GM13977 (cell line): ENCODE measurements at places on chromosomes 16 and 17.

DNA sequence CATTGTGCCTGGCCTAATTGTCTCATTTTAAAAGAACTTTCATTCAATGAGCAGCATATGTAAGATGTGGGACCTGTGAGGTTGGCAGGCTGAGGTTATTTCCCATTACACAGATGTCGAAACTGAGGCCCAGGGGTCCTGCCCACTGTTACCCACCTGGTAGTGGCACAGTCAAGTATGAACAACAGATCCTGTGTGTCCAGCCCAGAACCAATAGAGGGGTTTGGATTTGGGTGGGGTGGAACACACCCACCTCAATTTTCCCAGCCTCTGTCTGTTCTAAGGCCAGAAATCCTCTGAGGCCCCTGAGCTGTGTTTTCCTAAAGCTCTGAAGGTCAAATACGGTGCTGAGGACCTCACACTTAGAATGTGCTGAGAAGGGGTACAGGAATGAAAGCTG lies 179.5 kb downstream of the XYLT1 start:
- no peak for DNase-seq

DNA sequence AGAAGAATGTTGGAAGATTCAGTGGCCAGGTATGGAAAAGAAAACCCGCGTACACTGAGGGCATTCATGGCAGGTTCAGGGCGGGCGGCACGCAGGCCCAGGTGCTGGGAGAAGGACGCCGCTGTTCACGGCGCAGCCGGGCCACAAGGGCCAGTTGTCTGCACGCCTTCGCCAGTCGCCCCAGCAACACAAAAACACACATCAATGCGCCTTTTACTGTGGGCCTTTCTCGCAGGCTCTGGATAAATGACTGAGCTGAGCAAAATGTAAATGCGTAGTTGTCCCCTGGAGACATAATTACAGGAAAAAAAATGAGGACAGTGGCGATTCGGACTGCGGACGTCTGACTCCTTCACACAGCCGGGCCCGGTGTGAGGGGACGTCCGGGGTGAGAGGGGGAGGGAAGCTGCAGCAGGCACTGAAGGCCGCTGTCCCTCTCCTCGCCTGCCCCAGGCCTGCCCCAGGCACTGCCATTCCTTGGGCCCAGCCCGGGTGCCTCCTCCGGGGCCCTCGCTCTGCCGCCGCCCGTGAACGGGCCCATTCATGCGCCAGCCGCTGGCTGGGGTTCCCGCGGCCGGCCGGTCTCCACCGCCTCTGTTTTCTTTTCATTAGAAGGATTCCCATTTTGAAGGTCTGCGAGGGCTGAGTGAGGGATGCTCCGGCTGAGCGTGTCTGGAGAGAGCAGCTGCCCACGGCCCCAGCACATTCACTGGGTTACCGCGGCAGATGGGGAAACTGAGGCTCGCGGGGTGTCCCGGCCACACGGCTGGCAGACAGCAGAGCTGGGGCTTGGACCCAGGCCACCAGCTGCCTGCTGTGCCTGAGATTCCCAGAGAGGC lies 6.5 kb upstream of the ZNF469 start:
- no peak for DNase-seq

- DNase-seq = no peak
These were observed 54.2 kb upstream of the IL34 start for GRCh38 chr16:70592106-70592571.

GRCh38 chr17:28521311-28522085 lies 15.3 kb downstream of the FOXN1 start:
- no peak for DNase-seq

DNA sequence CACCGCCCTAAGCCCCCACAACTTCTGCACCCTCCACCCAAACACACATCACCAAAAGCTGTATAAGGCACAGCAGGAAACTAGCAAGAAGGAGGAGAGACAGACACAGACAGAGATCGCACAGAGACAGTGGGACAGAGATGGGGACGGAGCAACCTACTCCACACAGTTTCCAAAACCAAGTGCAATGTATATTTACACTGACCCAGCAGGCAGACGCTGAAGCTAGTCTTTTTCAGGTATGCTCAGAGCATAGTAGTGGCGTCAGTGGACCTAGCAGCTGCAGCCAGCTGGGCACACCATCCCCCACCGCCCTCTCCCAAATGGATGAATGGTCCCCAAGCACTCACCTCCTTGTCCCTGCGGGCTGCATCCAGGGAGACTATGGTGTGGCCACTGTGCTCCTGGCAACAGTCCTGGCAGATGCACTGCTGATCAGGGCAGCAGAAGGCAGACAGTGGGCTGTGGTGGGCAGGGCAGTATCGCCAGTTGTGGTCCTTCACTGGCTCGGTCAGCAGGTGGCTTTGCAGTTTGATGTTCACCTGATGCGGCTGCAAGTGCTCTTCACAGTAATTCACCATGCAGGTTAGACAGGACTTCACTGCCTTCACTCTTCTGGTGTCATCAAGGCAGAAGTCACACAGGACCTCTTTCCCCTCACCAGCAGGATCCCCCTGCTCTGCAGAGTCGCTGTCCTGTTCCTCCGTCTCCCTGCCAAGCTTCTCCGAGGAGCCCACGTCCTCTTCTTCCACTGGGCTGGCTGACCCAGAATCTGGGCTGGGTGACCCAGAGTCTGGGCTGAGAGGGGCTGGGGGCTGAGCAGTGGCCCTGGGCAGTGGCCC lies 31.5 kb upstream of the FBXW10B start:
- no peak for DNase-seq

DNA sequence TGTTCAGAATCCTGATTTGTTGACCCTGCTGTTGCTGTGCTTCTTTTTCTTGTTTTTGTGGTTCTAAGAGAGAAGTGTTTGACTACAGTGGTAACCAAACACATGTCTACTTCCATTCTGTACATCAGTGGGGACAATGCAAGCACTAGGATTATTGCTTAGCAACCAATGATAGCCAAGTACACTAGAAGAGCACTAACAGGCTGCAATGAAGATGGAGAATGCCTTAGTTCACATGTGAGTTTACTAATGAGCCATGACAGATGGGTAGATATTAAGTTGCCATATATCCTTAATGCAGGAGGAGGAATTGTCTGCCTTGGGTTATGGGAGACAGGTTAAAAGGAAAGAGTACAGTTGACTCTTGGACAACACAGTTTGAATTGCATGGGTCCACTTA lies 8.3 kb downstream of the EFCAB5 start:
- no peak for DNase-seq

- DNase-seq = no peak
These were observed 49.3 kb downstream of the ZNF652 start for GRCh38 chr17:49312722-49313121.

DNA sequence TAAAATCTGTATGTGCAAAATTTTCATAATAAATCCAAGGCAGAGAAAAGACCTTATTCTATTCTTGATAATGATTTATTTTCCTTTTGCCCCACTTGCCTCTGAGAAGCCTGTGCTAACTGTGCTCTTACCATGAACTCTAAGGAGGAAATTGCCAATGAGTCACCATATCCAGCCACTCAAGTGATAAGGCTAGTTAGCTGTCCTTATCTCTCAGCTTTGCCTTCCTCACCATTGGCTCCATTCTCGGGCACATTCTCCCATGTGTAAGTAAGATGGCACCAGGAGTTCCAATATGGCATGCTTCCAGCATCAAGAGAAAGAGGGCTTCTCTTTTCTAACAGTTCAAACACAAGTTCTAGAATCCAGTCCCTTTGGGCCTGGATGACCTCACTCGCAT lies 142.4 kb downstream of the TOX3 start:
- DNase-seq = no peak

DNA sequence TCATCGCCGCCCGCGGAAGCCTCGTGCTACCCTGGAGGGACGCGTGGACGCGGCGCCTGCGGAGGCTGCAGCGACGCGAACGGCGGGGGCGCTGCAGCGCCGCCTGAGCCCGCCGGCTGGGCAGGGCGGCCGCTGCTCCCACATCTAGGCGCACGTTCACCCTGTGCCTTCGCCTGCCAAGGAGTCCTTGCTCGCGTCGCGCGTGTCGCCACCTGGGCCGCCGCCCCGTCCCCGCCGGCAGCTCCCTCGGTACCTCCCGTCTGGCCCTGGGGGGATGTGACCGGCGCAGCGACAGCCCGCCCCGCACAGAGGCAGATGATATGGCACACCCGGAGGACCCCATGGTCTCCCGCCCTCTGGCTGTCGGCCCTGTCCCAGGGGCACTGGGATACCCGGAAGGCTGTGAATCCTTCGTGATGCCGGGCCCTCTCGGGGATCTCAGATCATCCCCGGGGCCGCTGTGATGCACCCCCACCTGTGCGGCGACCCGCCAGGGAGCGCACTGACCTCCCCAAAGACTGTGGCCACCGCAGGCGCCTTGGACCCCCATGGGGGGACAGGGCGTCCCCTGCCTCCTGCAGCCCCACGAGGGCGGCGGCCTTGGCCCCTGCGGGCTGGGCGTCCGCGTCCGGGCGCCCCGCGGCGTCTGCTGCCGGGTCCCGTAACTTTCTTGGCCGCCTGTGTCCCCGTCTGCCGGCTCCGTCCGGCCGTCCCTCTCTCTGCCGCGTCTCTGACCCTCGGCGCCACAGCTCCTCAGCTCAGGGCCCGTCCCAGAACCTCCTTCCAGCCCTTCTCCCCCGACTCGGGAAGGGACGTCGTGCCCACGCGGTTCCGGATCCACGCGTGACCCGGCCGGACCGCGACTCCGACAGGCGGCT lies 689 bp upstream of the TBC1D24 start:
- DNase-seq = peak; percentile 87

DNA sequence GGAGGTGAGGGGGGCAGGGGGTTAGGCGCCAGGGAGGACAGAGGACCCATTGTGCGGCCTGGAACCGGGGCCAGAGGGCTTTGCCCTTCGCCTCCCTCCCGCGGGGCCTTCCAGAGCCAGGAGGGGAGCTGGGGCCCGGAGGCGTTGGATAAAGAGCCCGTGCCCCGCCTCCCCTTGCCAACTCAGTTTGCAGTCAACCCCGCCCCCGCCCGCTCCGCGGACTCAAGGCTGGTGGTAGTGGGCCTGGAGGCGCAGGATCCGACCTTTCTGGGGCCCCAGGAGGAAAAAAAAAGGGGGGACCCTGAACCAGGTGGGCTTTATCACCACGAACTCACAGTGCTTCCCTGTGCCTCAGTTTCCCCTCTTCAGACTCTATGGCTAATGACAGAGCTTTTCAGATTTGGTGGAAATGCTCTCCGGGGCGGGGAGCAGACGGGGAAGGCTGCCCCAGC lies 2.0 kb upstream of the SPHK1 start:
- no peak for DNase-seq

DNA sequence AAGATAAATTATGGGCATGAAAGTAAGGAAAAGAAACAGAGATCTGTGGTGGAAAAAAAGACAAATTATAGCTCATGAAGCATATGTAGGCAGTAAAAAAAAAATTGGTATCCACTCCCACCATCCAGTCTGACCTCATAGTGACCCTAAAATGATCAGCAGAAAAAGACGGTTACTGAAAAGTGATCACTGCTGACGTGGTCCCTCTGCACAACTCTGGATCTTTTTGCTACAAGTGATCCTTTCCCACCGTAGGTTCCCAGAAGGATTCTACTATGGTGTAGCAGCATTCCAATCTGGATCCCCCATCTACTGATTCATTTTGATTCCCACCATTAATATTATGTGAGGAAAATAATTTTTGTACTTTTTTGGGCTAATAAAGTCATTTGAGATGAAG lies 10.9 kb upstream of the CHST6 start:
- no peak for DNase-seq

DNA sequence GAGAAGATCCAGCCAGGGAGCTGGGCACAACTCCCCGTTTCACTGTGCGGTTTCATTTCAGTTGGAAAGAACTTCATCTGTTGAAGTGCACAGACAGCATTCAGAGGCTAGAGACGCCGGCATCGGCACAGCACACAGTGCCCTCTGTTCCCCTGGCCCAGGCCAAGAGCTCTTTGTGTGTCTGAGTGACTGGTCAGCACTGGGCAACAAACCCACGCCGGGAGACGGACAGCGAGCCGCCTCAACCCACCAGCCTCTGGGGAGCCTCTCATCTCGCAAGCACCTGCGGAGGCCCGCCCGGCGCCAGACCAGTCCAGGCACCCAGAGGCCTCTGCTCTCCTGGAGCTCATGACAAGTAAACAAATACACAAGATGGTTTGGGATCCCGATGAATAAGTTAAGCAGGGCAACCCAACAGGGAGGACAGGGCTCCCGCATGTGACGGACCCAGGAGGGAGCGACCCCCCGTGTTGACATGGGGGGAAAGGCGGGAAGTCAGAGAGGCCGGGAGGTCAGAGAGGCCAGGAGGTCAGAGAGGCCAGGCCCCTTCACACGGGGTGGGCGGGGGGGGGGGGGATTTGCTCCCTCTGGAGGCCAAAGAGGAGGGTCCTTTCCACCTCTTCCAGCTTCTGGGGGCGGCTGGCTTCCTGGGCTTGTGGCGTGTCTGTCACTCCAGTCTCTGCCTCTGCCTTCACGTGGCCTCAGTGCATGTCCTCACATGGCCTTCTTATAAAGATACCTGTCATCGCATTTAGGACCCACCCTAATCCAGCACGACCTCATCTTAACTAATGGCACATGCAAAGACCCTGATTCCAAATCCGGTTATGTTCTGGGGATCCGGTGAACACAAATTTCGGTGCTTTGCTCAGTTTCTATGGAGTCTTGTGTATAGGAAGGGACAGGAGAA lies 25.8 kb upstream of the KLHDC4 start:
- DNase-seq = no peak

DNA sequence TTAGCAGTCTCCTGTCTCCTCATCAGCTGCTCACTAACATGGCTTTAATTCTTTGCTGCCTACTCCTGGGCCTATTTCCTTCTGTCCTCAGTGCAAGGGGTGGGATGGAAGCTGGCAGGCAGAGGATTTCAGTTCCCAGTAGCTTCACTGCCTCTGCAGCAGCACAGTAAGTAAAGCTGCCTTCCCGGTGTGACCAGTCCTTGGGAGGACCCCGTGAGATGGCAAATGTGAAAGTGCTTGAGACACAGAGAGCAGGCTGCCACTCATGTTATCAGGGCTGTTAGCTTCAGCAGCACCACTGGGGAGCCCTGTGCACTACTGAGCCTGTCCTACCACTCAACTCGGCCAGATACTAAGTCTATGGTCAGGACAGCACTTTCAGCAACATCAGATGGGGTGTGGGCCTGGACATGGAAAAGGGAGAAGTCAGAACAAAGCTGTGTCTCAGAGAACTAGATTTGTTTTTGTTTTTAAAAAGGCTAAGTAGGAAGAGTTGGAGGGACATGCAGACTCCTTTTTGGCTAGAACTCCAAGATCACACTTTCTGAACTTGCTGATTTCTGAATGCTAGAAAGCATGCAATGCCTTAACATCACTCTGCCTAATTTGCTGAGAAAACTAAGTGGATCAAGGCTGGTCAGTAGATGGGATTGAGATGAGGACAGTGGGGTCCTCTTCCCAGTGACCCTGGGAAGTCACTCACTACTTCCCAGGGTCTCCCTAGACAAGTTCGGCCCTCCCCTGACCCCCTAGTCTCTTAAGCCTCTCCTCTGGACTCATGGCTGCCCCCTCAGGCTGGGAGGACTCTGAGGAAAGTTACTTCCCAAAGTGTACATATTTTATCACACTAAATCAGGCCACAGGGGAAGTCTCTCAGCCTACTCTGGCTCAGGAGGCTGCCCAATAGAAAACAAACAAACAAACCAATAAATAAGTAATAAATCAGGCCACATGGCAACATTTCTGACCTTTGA lies 1.1 kb downstream of the ACSF2 start:
- peak; percentile 65 for DNase-seq

GRCh38 chr16:53946746-53947386 lies 242.9 kb downstream of the FTO start:
- DNase-seq = no peak
